Stimulated activated CD4-positive, alpha-beta T cell treated with anti-CD3 and anti-CD28 coated beads, Interleukin-12 subunit alpha, Interleukin-12 subunit beta, amount 100 ng/mL, for 4 hours (primary cell): ENCODE measurements at places on chromosomes 2 and 18.

DNA sequence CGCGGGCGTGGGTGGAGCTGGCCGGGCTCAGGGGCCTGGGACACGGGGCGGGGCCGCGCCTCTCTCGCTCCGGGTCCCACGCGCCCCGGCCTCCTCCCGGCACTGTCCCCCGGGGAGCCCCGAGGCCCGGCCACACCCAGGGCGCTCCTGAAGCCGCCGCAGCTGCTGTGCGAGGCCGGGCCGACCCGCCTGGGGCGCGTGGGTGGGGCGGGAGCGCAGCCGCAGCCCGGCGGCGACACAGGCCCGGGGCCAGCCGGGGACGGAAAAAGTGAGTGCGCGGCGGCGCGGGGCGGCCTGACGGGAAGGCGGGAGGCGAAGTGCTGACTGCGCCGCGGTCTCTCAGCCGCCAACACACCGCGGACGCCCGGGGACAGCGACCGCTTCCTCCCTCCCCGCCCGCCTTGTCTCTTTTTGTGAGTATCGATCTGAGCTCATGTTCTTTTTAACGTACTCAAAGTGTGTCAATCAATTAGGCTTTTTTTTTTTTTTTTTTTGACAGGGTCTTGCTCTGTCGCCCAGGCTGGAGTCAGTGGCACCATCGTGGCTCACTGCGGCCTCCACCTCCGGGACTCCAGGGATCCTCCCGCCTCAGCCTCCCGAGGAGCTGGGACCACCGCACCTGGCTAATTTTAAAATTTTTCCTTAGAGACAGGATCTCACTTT, 14.5 kb downstream of the PDCD1 start:
- DNase-seq = peak; percentile 85

DNA sequence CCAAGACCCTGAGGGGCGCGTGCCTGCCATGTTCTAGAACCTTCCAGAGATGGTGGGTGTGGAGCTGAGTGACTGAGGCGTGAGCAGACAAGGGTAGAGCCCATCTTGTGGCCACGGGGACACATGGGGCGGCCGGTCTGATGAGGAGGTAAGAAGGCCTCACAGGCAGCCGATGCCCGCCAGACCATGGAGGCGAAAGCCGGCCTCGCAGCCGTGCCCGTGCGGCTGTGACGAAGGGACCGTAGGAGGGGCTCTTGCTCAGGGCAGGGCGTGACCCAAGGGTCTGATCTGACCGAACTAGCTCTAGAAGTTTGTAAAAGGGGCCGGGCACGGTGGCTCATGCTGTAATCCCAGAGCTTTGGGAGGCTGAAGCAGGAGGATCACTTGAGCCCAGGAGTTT, 19.6 kb downstream of the D2HGDH start:
- DNase-seq = no peak

- DNase-seq = no peak
Observed at GRCh38 chr18:74507927-74508326, 11.8 kb downstream of the CNDP2 start.

GRCh38 chr2:27021253-27022049, 11.3 kb upstream of the TMEM214 start:
- no peak for DNase-seq

DNA sequence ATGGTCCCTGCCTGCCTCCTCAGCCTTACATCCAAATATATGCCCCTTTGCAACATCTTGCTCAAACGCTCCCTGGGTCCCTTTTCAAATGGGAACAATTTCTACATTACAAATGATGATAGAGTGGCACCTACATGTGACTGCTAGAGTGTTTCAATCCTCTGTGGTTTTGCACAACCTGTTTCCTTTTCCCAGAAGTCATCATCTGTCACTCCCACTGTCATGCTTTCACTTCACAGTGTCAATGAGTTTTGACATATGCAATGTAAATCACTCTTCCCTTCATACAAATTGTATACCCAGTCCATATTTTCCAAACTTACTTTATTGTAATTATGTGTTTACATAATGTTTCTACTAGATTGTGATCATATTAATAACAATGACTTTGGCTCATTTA, 887.3 kb downstream of the TDRD15 start:
- DNase-seq = no peak

DNA sequence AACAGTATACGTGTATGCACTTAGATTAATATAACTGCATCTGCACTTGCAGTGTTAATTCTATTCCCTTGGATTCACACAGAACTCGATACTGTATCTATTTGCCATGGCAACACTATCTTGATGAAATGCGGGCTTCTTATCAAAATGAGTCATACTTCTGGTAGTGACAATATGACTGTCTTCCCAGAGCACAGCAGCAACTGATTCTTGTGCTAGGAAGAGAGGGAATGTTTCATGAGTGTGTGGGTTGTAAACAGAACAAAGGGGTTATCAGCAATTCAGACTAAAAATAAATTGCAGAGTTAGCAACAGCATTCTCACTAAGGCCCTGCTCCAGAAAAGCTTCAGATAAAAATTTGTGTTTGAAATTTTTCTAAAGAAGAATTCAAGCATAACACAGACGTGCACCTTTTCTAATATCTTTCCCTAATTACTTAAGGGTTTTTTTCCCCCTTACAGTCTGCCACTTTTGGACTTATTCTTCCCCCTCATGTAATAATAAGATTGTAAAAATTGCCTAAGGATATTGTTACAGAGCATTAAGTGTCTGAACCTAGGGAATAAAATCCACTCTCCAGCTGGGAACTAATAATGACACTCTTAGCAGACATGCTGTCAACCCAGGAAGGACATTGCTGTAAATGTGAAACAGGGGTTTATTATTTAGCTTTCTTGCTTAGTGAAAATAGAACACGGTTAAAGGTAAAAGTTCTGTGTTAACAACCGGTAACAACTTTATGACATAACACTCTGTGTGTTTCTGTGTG, 99.9 kb upstream of the SLC38A11 start:
- DNase-seq = no peak

GRCh38 chr2:30234180-30234971, 3.0 kb downstream of the LBH start:
- no peak for DNase-seq

DNA sequence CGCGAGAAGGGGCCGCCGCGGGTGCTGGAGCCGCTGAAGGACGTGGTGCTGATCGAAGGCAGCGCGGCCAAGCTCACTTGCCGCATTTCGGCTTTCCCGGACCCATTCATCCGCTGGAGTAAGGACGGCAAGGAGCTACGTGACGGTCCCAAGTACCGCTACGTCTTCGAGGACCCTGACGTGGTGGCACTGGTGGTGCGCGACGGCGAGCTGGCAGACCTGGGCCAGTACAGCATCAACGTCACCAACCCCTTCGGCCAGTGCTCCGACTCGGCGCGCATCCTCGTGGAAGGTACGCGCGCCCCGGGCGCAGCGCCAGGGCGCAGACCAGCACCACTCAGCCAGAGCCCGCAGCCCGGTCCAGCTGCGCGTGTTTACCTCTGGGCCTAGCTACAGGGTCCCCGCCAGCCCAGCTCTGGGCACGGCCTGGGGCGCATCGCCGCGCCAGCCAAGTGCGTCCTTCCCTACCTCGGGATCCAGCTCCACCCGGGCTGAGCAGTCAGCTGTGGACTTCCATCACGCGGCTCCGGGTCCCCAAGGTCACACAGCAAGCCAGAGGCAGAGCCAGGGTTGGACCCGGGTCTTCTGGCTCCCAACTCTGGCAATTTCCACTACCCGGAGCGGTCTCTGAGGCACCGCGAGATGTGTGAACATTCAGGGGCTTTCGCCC, 1.7 kb upstream of the GMPPA start:
- DNase-seq = peak; percentile 6

DNA sequence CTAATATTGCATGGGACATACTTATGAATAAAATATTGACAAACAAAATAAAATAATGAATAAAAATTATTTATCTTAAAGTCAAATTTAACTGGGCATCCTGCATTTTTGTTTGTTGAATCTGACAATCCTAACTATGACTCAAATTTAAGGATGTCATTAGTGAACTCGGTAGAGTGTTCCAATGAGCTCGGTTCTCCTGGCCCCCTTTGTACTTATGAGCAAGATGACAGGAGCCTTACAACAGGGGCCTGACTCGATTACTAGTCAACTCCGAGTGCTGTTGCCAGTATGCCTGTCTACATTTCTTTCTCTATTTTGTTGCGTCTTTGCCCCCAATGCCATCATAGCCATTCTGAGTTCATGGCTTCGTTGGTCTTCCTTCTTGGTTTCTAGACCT, 40.3 kb downstream of the HRH4 start:
- DNase-seq = no peak

DNA sequence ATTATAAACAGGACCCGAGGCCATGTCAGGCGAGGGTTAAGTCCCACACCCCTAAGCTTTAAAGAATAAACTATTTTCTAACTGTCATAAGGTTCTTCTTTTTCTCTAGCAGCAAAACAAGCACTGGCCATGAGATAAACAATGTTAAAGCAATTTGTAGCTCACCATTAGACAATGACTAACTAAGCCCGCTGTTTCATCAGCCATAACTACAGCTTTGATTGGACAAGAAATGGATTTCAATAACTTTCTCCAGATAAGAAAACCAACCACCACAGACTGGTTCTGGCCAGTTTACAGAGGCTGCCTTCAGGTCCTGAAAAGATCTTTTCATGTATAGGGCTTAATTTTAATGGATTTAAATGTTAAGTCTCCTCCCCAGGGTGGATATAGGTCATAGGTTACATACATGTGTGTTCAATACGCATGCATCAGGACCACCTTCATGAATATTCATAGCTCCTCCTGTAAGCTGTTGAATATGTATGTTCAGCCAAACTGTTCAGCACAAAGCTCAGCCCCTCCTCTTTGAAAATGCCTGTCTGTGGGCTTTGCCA, 108.7 kb upstream of the RAB6C start:
- no peak for DNase-seq

- no peak for DNase-seq
Observed at GRCh38 chr2:30987566-30987965, 150.7 kb downstream of the GALNT14 start.

GRCh38 chr2:111994042-111994441, 61.0 kb upstream of the TMEM87B start:
- no peak for DNase-seq

DNA sequence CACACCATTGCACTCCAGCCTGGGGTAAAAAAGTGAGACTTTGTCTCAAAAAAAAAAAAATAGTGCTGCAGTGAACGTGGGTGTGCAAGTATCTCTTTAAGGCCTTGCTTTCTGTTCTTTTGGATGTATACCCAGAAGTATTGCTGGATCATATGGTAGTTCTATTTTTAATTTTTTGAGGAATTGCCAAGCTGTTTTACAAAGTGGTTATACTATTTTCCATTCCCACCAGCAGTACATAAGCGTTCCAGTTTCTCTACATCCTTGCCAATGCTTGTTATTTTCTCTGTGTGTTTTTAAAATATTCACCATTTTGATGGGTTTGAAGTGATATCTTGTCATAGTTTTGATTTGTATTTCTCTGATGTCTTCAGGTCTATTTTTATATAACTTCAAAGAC, 13.1 kb downstream of the ARMC9 start:
- no peak for DNase-seq

DNA sequence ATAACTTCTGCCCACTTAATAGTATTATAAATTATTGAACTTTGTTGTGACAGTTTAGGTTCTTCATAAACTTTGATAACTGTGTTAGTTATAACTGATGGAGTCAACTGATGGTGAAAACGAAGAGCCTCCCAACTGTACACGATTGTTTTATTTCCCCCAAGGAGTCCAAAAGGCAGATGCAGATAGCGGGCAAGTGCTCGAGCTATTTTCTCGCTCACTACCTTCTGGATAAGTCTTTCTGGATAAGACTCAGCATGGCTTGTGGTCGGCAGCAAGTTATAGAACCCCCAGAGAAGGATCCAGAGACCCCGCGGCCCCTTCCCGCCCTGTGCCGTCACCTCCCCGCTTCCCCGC, 517 bp downstream of the GCFC2 start:
- DNase-seq = no peak

- no peak for DNase-seq
Observed at GRCh38 chr18:62768558-62768943, 53.2 kb downstream of the PHLPP1 start.

GRCh38 chr2:121288454-121289231, 3.6 kb upstream of the TFCP2L1 start:
- no peak for DNase-seq

- no peak for DNase-seq
Observed at GRCh38 chr2:80326214-80326613, 21.7 kb upstream of the LRRTM1 start.

GRCh38 chr2:234269769-234270204, 219.3 kb downstream of the SPP2 start:
- no peak for DNase-seq
